ENCODE measurements at places on chromosomes 2 and 18.
A peak's percentile ranks its signal among the peaks of the same experiment; 100 is the strongest.

GRCh38 chr2:16462958-16463357 lies 202.7 kb downstream of the CYRIA start:
- no peak for DNase-seq

GRCh38 chr2:24855726-24856125 lies 62.5 kb downstream of the CENPO start:
- DNase-seq = no peak

- no peak for DNase-seq
Measured at GRCh38 chr2:216696321-216696720, 972 bp upstream of the IGFBP5 start.

GRCh38 chr2:18149660-18150246 lies 271.3 kb downstream of the KCNS3 start:
- DNase-seq = peak; percentile 83

DNA sequence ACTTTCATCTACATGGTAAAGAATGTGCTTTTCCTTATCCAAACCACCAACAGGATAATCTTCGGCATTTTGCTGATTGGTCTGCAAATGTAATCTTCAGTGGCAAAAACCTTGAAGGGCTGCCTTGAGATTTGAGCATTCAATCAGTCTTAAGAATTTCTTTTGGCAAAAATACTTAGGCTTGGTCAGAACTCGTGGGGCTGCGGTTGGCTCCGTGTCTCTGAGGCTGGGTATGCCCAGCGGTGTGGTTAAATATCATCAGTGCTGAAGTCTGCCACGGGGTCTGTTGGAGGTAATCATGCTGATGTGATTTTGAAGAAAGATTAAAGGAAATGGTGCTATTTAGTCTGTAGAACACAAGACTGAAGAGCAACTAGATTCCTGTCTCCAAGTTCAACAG lies 262.6 kb downstream of the EN1 start:
- no peak for DNase-seq

DNA sequence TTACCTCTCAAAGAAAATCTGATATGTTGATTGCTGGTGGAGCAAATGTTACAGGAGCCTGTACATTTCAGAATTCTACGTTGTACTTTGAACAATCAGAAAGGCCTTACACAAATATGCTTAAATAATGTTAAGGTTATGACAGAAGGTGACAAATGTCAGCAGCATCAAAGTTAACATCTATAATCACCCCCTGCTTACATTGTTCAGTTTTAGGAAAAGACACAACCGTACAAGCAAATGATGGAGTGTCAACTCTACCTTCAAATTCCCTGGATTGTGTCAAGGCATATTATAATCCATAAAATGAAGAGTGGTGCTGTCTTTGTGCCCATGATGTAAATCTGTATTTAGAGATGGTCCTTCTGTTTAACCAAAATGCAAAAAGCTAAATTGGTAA lies 465.5 kb downstream of the ARHGAP15 start:
- no peak for DNase-seq

DNA sequence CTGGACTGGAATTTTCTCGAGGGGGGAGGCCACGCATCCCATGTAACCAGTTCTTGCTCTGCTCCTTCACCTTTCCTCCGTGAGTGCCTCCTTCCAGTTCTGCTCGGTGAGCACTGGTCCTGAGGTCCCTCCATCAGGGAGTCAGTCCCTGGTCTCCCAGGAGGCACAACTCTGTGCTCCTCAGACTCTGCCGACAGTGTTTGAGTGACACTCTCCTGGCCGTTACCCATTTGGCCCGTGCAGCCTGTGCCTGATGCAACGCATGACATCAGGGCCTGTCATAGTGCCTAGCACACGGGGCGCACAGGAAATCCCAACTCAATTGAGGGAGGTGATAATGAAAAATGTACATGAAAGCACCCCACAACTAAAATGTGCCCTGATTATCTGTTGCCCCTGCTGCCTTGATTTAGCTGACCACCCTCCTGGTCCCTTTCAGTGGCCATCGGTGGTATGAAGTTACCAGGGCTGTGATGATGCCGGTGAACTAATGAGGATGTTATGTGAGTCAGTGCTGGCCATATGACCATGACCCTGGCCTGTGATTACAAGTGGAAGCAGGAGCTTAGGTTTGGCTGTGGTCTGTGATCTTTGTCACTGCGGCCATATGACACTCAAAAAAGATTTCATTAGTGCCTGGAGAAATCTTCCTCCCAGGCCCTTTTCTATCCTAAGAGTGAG lies 144.6 kb downstream of the TDRD15 start:
- no peak for DNase-seq

All from NCI-H1694 treated with DMSO at 0.1 percent for 48 hours (cell line).